ENCODE measurements at places on chromosomes 2 and 18. TPM values are rescaled to one million over a fixed set of nuclear protein-coding genes. Genes with fewer than 3 reads are reported as not detected.

The PCARE gene
- 0.09 TPM for total RNA-seq

The RFX8 gene
- not detected for total RNA-seq

The HOXD11 gene
- total RNA-seq, result 1.0 TPM

The MROH2A gene
- not detected for total RNA-seq

The STARD6 gene
- total RNA-seq, result not detected

The EN1 gene
- total RNA-seq, result not detected

The SERPINB11 gene
- not detected for total RNA-seq

The CXCR4 gene
- total RNA-seq, result 454 TPM

The SH3RF3 gene
- 1.4 TPM for total RNA-seq

The RBBP8 gene
- 55.5 TPM for total RNA-seq

The SNRNP200 gene
- 211 TPM for total RNA-seq

The LONRF2 gene
- total RNA-seq, result 0.40 TPM

GRCh38 chr2:233461481-233461891, 105.1 kb downstream of the USP40 start:
- DNase-seq, result no peak

- DNase-seq, result no peak
These were observed 16.8 kb downstream of the RBM45 start for GRCh38 chr2:178128836-178129630.

- DNase-seq, result no peak
These were observed 137.0 kb upstream of the BOD1L2 start for GRCh38 chr18:57009844-57010243.

- no peak for DNase-seq
These were observed 1528.2 kb upstream of the SLC39A10 start for GRCh38 chr2:194128810-194129209.

DNA sequence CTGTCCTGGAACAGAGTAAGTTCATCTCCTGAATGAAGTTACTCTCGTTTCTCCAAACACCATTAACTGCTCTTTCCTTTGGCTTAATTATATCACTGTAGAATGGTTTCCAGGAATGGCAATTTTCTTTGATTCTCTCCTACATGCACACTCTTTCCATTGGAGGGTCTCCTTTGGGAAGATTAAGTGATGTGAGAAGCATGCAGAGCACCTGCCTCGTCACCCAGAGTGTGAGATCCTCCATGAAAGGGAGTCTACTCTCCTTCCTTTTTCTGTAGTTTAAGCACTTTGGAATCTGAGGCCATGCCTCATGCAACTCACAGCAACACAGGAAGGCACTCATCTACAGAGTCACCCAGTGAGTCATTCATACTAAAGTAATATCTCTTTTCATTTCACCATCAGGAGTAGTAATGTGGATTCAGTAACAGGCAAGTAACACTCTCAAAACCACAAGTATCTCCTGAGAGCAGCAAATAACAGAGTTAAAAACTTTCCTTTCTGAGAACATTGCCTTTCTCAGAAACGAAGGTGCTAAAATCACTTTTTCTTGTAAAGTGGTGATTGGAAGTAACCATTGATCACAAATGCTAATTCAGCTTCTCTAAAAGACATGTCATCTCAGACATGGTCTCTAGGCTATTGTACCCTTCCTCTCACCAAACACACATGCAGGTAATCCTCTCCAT, 52.8 kb upstream of the IL1RL1 start:
- DNase-seq, result no peak

DNA sequence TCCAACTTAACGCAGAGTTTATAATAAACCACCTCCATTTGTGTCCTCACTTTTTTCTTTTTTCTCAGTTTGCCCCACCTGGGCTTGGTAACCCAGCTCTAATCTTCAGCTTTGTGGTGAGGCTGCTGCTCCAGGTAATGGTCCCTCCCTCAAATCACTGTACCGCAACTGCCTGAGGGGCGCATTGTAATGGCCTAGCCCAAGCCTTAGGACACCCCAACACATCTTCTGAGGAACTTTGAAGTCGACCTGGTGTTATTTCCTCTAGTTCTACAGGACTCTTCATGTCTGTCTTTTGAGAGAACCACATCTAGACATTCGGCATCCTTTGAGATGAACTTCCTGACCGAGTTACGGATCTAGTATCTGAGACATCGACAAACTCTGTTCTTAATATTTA, 99.7 kb downstream of the PLEKHM3 start:
- DNase-seq, result no peak

DNA sequence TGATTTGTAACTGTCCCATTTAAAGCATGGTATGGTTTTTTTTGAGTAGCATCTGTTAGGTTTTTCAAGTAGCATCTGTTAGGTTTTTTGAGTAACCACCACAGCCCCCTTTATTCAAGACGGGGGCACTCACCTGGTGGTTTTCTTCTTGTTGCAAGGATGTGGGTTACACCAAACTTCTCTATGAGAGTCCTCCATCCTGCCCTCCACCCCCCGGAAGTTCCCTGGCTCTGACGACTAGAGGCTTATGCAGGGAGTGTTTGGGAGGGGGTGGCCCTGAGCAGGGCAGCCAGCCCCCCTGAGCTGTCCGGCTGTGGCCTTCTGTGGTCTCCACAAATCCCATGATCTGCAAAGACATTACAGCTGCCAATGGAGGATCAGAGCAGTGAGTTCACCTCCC, 39.3 kb downstream of the MTCL1 start:
- no peak for DNase-seq

DNA sequence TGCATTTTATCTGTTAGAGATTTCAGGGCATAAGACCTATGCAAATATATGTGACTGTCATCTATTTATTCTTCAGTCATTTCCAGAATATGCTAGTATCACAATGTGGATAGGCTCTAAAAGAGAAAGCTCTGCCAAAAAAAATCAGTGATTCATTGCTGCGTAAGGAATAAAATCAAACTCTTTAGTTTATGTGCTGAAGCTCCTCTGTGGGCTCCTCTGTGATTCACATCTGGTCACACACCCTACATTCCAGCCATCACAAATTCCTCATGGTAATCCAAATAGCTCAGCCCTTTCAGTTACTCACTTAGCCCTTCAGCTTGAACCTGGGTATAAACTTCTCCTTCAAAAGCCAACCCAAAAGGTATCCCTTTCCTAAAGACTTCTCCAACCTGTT, 21.4 kb downstream of the DLGAP1 start:
- no peak for DNase-seq

GRCh38 chr2:55158111-55158814, 73.8 kb downstream of the CLHC1 start:
- peak; percentile 49 for DNase-seq

- no peak for DNase-seq
These were observed 85.9 kb downstream of the CALCRL start for GRCh38 chr2:187362151-187362550.
